Immature natural killer cell (primary cell): ENCODE measurements at places on chromosomes 2 and 18. TPM values are rescaled to one million over a fixed set of nuclear protein-coding genes. Genes with fewer than 3 reads are reported as not detected.

DNA sequence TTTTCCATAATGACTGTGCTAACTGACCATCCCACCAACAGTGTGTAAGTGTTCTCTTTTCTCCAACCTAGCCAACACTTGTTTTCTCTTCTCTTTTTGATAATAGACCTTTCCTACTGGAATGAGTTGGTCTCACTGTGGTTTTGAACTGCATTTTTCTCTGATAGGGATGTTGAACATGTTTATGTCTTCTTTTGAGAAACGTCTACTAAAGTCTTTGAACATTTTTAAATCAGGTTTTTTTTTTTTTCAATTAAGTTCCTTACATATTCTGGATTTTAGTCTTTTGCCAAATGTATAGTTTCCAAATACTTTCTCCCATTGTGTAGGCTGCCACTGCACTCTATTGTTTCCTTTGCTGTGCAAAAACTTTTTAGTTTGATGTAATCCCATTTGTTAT is 405.5 kb upstream of the FIGN start:
- no peak for DNase-seq

GRCh38 chr2:3146772-3147650 is 230.6 kb downstream of the EIPR1 start:
- no peak for DNase-seq

The HOXD8 gene
- polyA plus RNA-seq = not detected

GRCh38 chr2:119476301-119477112 is 44.9 kb downstream of the TMEM37 start:
- peak; percentile 34 for DNase-seq

DNA sequence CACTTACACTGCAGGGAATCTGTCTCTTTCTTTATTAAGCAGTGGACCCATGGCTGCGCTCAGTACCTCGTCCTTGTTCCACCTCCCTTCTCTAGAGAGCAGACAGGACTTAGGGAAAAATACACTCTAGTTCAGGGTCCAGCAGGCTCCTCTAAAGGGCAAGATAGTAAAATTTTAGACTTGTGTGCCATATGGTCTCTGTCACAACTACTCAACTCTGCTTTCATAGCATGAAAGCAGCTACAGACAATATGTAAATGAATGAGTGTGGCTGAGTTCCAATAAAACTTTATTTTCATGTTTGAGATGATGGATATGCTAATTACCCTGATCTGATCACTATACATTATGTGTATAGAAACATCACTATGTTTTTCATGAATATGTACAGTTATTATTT is 163.1 kb downstream of the BABAM2 start:
- no peak for DNase-seq

GRCh38 chr2:134586326-134586965 is 132.4 kb downstream of the TMEM163 start:
- no peak for DNase-seq

DNA sequence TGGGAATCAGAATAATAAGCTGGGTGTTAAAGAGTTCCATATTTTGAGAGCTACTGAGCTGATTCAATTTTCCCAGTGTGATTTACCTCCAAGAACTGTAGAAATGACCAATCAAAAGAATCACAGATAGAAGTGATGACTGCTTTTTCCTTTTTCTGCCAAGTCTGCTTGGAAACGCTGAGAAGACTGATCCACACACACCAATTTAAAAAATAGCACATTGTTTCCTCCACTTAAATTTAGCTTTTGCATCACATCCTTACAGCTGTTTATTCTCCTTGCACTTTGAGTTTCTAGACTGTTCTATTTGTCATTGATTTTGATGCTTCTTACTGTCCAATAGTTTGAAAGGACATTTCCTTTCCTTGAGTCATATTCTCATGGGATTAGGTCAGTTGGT is 590.3 kb upstream of the CHAC2 start:
- DNase-seq = no peak

DNA sequence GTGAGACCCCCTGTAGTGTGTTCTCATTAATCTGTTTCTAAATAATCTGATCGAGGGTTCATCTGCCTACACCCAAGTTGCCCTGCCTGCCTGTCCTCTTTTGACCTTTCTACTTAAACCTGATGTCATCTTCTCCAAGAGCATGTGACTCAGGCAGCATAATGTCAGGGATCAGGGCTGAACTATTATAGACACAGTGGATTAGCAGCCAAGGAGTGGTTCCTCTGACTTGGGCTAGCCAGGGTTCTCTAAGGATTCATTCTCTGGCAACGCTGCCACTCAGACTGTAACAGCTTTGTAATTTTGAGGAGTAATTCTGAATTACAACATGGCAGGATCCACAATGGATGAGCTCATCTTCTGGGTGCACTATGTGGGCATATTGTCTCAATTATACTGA is 124.0 kb downstream of the MDH1 start:
- no peak for DNase-seq

DNA sequence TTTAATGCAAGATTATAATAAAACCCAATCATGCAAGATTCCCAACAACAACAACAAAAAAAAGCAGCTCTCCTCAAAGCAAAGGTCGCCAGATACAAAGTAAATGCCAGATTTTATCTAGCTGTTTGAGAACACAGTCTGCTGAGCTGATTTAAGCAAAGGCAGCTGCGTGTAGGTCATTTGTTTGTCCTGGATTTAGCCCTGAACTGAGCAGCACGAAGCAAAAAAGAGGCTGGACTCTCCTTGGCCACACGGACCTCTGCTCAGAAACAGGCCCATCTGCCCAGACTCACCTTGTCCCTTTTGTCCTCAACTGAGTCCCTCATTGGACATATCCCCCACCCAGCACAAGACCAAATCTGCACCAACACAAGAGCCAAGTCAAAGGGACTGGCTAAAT is 91.5 kb downstream of the PID1 start:
- no peak for DNase-seq

The PLEK gene
- 494 TPM for polyA plus RNA-seq

The FIGN gene
- polyA plus RNA-seq = not detected

DNA sequence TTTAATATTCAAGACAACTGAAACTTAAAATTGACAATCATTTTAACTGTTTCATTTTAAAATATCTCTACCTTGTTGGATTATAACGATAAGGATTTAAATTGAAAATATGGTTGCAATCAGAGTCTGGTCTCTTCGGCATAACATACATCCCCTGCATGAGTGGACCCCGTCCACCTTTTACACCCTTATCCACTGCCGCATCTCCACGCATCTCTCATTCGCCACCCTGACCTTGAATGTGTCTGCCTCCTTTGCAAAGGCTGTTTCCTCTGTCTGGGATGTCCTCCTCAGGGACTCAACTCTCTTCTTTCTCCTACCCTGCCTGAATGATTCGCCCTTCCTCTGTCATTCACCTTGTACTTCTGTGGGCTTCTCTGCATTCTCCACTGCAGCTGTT is 87.6 kb downstream of the SPATS2L start:
- DNase-seq = no peak

The INPP5D gene
- 307 TPM for polyA plus RNA-seq

The ALPI gene
- not detected for polyA plus RNA-seq

- DNase-seq = no peak
These were observed 748 bp upstream of the ZNF804A start for GRCh38 chr2:184597571-184597991.

The LCLAT1 gene
- 5.4 TPM for polyA plus RNA-seq

- no peak for DNase-seq
These were observed 64.4 kb downstream of the ACOXL start for GRCh38 chr2:110796716-110797301.
